H4 (cell line): ENCODE measurements at places on chromosomes 3 and 15. TPM values are rescaled to one million over a fixed set of nuclear protein-coding genes. Genes with fewer than 3 reads are reported as not detected.

FEZF2 gene
- total RNA-seq: not detected in 2 replicates

ZBBX gene
- total RNA-seq: 1.0 TPM in 1 of 2 replicates, not detected in the other

PAQR5 gene
- 2.3 and 5.7 TPM in 2 replicates for total RNA-seq

GP9 gene
- total RNA-seq: not detected in 2 replicates

FRMD5 gene
- 0.64 and 1.1 TPM in 2 replicates for total RNA-seq

TM4SF18 gene
- 0.08 and 0.39 TPM in 2 replicates for total RNA-seq

DNA sequence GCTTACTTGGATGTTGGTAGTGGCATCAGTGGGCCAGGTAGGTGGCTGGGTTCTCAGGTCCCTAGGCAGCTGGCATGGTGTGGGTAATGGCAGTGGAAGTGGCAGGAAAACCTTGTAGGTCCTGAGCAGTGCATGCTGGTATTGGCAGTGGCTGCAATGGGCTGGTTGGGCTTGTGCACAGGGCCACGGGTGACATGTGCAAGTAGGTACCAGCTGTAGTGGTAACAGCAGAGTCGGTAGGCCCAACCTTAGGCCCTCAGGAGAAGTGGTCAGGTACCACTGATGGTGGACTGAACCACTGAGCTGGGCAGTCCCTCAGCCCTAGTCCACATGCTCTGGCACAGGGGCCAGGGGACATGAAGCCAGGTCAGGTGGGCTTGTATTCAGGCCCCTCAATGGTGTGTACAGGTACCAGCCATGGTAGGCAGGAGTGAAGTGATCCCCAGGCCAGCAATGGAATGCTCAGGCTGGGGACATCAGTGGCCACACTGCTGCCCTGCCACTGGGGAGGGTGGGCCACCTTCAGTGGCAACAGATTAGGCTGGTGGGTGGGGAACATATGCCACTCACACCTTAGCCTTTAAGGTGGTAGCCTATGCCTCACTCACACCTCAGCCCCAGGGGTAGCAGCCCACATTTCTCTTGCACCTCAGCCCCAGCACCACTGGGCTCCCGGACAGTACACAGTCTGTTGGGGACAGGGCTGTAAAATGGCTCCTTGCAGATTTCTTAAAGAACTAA lies 118.1 kb downstream of the LRRK1 start:
- DNase-seq: no peak

DNA sequence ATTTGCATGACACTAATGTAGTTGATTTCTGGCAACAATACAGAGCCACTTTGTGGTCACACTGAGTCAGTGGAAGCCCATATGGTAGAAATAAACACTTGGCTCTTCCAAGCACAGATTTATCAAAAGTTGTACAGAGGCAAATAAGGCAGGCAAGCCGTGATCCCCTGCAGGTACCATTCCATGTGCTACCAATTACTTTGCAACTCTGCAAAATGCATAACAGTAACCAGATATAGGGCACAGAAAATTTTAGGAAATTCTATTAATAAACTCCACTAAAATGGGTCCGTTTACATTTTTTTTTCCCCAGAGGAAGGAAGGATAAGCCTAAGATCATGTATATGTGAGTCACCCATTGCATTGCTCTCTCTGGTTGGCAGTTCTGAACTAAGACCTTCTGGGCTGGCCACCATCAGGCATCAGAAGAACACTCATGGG lies 103.1 kb upstream of the PTX3 start:
- peak; percentile 58 for DNase-seq

- no peak for DNase-seq
These were observed 195.7 kb upstream of the SETMAR start for GRCh38 chr3:4107430-4107829.

- DNase-seq: no peak
These were observed 56.5 kb downstream of the HERC2 start for GRCh38 chr15:28265334-28266019.

GRCh38 chr3:149470381-149470780 lies 4.1 kb upstream of the TM4SF4 start:
- DNase-seq: no peak

DNA sequence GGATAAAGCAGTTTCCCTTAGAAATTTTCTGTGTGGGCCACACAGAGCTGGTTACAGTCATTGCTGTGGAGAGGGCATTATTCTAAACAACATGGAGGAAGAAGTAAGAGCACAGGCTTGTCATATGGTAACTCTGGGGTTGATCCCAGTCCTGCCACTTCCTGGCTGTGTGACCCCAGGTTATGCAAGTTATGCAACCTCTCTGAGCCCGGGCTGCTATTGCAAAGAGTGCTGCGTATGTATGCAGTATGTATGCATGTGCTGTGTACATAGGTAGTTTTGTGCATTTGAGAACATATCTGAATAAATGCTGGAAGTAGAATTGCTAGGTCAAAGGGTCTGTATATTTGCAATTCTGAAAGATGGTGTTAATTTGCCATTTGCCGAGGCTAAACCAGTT lies 9.2 kb downstream of the SPSB4 start:
- DNase-seq: no peak

- no peak for DNase-seq
These were observed 8.4 kb upstream of the MINDY2 start for GRCh38 chr15:58762731-58763130.

DNA sequence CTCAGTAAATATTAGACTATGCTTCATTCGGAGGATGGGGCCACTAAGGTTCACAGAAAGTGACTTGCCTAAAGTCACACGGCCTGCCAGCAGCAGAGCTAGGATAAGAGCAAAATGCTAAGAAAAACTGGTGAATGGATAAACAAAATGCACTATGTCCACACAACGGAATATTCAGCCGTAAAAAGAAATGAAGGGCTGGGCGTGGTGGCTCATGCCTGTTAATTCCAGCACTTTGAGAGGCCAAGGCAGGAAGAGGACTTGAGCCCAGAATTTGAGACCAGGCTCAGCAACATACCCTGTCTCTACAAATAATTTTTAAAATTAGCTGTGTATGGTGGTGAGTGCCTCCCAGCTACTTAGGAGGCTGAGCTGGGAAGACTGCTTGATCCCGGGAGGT lies 7.7 kb downstream of the TKT start:
- no peak for DNase-seq
